NCI-H146 (cell line): ENCODE measurements at places on chromosomes 4 and X.

DNA sequence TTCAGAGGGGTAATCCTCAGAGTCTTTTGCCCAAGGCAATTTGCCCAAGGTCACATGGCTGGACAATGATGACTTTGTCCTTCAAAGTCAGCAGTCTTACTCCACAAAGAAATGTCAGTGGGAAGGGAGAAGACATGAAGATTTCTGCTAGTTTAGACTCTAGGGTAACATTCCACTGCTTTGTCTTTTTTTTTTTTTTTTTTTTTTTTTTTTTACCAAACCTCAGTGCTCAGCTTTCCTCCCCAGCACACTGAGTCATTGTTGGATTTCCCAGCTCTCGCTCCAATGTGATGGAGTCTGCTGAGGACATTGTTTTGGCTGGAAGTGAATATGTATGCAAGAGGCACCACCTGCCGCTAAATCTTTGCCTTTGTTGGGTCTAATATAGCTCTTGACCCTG is 7.2 kb upstream of the C1QTNF7 start:
- DNase-seq: no peak

- DNase-seq: no peak
Measured at GRCh38 chr4:70734971-70735370, 13.2 kb downstream of the RUFY3 start.

GRCh38 chrX:18353931-18354368 is 538 bp downstream of the SCML2 start:
- DNase-seq: peak; percentile 37

GRCh38 chrX:130120321-130120731 is 10.0 kb upstream of the ELF4 start:
- no peak for DNase-seq

DNA sequence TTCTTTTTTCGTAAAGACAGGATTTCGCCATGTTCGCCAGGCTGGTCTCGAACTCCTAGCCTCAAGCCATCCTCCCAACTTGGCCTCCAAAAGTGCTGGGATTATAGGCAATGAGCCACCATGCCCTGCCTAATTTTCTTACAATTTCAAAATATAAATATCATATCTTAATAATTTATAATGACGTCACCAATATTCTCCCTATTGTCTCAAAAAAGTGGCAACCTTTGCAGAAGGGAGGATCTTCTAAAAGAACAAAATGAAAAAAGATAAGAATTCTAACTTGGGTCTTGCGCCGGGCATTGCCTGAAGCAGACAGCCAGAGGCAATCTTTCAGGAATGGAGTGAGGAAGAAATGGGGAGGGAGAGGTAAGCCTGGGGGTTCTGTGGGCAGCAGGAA is 37.9 kb upstream of the WAS start:
- no peak for DNase-seq

DNA sequence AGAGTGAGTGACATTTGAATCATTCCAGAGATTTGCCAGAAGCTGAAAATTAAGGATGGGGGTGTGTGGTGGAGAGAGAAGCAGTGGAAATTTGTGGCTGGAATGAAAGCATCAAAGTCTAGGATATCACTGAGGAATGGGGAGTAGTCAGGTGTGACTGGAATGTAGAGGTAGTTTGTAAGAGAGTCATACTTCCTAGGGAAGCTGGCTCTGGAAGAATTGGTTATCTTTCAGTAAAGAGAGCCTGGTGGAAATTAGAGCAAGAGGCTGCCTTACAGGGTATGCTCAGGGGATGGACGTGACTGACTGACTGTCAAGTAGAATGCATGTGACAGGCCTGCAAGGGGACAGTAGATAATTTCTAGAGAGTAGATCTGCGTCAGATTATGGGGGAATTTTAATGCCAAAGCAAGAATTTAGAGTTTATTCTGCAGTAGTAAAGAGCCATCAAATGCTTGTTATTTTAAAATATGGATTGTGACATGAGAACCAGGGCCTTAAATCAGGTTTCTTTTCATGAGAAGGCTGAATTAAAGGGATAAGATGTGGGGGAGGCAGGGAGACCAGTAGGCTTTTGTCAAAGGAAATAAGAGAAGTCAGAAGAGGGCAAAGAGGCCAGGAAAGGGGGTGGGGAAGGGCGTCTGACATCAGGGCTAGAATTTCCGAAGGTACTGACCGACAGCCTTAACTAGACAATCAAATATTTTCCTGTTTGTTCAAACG is 109.9 kb downstream of the AFF1 start:
- DNase-seq: no peak

DNA sequence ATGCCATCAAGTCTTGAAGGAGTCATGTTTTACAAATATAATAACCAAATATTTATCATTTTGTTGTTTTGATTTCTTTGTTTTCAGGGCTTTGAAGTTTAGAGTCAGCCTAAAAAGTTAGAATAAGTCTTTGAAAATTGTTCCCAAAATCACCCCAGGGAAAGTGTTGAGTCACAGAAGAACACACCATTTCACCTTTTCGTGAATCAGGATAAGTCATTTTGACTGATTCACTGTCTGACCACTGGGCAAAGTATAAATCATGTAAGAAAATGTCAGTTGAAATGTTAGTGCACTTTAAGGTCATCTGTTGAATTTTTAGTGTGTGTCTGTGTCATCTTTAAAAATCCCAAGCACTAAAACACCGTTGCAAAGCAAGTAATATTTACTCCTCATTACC is 1320.1 kb downstream of the RPA4 start:
- no peak for DNase-seq

- no peak for DNase-seq
Measured at GRCh38 chr4:5640096-5640495, 68.3 kb downstream of the EVC2 start.

DNA sequence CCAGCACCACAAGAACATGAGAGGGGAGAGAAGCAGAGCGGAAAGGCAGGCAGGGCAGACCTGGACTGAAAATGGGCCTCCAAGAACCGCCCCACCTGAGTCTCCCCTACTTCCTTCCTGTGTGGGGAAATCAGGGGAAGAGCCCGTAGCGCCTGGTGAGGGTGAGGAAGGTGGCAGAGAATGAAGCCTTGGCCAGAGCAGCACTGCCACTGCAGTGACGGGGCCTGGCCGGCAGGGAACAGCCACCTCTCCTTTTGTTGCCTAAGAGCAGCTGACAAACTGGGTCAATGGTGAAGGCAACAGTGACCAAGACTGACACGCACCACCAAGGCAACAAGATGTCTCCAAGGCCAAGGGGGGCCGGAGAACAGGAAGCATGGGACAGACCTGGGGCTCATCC is 58.4 kb upstream of the CBR4 start:
- DNase-seq: no peak

DNA sequence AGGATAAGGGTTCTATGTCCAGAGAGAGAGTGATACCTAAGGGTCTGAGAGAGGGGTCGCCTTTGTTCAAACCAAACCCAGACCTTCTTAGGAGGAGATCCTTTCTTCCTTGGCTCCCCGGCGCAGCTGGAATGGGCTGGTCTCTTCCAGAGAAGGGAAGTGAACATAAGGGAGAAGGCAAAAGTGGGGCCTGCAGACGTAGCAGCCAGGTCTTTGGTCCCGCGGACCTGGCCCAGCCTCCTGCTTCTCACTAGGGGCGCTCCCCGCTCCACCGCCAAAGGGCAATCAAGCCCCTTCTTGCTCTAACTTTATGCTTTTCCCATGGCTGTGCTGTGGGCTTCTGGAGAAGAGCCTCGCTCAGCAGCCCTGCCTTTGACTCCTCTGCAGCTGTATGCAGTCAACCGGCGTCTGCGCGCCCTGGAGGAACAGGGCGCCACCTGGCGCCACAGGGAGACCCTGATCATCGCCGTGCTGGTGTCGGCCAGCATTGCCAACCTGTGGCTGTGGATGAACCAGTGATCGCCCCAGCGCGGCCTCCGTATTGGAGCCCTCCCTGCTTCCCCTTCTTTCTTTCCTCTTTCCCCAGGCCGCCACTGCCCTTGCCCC is 6.5 kb downstream of the FATE1 start:
- peak; percentile 6 for DNase-seq

- DNase-seq: no peak
Measured at GRCh38 chrX:71056867-71057266, 11.3 kb downstream of the SNX12 start.

GRCh38 chrX:19956306-19956705 is 34.6 kb downstream of the BCLAF3 start:
- no peak for DNase-seq

- DNase-seq: no peak
Measured at GRCh38 chr4:170122252-170122651, 32.5 kb upstream of the AADAT start.

GRCh38 chrX:127466211-127466610 is 586.0 kb downstream of the ACTRT1 start:
- DNase-seq: no peak

DNA sequence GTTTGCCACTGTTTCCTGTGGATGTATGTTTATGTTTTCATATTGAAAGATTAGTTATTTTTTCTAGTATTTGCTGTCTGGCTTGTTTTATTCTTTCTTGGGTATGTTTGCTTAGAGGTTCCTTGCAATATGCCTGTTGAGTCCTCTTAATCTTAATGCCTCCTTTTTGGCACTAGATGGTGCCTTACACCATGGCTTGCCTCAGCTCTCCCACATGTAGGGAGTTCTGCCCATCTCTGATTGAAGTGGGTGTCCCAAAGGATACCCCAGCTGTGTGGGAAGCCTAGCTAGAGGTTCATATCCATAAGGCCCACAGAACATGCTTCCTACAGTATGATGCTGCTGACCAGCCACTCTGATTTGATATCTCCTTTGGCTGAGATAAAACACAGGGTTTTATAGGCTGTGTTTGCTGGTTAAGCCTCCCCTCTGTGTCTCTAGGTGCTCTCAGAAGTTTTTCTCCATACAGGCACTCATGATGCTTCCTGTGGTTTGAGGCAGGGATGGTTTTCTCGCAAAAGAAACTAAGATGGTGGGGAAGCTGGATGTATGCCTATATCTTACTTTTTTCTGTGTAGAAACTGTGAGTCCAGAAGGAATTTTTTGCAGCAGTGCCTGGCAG is 162.4 kb downstream of the ASB9 start:
- DNase-seq: no peak

DNA sequence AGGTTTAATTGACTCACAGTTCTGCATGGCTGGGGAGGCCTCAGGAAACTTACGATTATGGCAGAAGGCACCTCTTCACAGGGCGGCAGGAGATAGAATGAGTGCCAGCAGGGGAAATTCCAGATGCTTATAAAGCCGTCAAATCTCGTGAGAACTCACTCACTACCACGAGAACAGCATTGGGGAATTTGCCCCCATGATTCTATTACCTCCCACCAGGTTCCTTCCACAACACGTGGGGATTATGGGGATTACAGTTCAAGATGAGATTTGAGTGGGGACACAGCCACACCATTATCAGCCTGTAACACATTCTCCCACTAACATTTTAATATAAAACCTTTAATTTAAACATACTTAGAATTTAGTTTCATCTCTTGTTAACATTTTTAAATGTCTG is 144.7 kb upstream of the SMIM10 start:
- no peak for DNase-seq

DNA sequence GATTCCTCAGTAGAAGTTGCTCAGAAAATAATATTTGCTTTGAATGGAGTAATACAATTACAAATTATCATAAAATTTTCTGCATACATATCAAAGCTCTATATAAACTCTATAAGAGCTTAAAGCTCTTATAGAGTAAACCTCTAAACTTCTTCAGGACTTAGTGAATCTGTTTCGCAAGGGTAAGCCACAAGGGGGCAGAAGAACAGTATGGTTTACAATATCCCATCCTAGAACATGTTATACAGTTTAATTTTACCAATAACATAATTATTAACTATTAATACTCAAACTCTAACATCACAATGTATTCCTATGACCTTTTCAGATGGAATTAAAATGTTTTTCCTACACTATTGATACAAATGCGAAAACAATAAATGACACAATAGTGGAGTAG is 33.8 kb upstream of the SPANXN1 start:
- no peak for DNase-seq
